Cerebellar cortex (tissue), 1 donor: ENCODE measurements at places on chromosomes 2 and 18.

GRCh38 chr2:32591669-32592463, 36.0 kb upstream of the TTC27 start:
- no peak for DNase-seq

- DNase-seq, result no peak
Measured at GRCh38 chr2:63576546-63576945, 11.7 kb downstream of the WDPCP start.

GRCh38 chr2:170113168-170113894, 64.6 kb upstream of the MYO3B start:
- no peak for DNase-seq

GRCh38 chr2:171893196-171893823, 734 bp downstream of the SLC25A12 start:
- peak; percentile 44 for DNase-seq

GRCh38 chr2:64362562-64363026, 91.4 kb upstream of the LGALSL start:
- no peak for DNase-seq

DNA sequence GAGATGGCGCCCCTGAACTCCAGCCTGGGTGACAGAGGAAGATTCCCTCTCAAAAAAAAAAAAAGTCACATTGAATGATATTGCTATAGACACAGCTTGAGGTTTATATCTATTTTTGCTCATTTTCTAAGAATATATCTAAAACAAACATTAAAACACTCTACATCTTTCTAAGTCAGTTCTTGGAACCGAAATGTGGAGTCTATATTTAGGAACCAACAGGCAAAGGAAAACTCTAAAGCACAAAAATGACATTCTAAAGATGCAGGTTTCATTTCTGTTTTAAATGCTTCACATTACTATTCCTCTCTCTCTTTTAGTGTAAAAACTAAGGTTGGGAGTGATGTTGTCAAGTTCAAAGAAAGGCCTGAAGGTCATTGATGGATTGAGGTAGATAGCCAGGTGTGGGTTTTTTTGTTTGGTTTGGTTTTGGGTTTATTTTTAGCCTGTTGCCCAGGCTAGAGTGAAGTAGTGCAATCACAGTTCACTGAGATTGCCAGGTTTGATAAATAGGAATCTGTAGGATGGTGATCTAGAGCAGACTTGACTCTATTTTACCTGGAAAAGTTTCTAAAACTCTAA, 194.0 kb upstream of the RBBP8 start:
- DNase-seq, result no peak

DNA sequence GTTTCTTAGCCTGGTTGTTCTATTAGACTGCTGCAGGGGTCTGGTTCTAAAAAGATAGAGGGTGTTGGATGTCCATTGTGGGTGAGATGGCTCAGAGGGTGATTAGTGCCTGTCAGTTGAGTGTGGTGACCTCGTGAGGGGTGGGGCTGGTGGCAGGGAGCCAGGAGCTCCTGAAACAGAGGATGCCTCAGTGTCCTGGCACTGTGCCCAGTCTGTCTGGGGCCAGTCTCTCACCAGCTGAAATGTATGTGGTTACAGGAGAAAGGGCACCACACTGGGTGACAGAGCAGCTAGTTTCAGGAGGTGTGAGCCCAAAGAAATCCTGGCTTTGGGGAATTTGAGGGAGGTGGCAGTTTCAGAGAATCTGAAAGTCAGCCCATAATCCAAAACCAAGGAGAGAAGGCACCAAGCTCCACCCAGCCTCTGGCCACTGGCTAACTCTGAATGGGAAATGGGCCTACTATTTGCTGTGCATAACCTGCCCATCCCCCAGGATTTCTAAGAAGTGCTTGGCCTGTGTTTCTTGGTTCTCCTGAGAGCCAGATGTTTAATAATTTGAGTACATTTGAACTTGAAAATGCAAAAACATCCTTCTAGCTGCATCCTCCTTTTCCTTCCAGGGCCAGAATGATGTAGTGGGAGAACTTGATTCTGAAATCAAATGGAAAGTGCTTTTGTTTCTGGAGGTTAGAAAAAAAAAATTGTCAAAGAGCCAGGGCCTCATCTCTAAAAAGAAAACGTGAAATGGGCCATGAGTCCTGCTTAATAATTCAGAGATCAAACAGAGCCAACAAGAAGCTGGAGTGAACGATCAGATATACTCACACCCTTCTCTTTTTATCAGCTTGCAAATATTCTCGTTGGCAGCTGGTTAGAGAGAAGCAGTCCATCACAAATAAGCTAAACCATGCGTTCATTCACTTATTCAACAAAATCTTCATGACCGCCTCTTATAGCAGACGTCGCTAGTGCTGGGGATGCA, 92.3 kb downstream of the B3GNT2 start:
- DNase-seq, result no peak

DNA sequence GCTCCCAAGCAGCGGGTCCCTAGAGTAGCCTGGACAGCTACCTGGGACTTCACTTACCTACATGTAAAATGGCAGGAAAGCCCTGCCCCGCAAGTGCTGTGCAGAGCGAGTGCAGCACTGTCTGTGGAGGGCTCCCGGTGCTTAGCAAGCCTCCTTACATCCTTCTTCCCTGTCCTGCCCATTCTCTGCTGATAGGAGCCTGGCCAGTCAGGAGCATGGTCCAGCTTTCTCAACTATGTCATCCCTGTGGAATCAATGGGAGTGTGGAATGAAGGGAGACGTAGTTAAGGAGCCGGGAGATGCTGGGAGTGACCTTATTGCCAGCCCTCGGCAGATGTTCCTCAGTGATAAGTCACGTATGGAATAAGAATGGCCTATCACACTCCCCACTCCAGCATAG, 661.9 kb upstream of the ID2 start:
- DNase-seq, result no peak

GRCh38 chr2:140498360-140498759, 1632.5 kb downstream of the LRP1B start:
- no peak for DNase-seq

GRCh38 chr2:215277944-215278343, 33.9 kb upstream of the ATIC start:
- DNase-seq, result no peak

DNA sequence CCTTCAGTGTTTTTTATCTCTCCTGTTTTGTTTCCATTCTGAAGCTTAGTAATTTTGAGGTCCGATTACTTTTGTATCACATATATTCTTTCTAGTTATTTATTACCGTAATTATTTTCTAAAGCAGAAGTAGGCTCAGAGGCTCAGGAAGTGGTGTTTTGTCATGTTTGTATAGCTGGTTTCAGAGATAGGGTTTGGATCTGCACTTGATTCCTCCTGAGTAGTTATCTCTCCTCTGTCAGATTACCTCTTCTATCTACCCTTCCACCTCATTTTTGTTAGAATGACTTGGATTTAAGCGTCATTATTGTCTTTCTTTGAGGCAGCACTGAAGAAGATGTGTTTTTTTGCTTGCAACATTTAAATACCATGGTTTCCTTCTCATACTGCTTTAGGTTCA, 95.4 kb downstream of the MTA3 start:
- no peak for DNase-seq

GRCh38 chr18:6546229-6546628, 131.5 kb upstream of the L3MBTL4 start:
- no peak for DNase-seq

- no peak for DNase-seq
Measured at GRCh38 chr18:6145645-6146306, 250.5 kb upstream of the TMEM200C start.

GRCh38 chr18:41526054-41526453, 429.0 kb upstream of the PIK3C3 start:
- no peak for DNase-seq

- DNase-seq, result peak; percentile 54
Measured at GRCh38 chr2:11749646-11750349, 3.4 kb downstream of the LPIN1 start.

DNA sequence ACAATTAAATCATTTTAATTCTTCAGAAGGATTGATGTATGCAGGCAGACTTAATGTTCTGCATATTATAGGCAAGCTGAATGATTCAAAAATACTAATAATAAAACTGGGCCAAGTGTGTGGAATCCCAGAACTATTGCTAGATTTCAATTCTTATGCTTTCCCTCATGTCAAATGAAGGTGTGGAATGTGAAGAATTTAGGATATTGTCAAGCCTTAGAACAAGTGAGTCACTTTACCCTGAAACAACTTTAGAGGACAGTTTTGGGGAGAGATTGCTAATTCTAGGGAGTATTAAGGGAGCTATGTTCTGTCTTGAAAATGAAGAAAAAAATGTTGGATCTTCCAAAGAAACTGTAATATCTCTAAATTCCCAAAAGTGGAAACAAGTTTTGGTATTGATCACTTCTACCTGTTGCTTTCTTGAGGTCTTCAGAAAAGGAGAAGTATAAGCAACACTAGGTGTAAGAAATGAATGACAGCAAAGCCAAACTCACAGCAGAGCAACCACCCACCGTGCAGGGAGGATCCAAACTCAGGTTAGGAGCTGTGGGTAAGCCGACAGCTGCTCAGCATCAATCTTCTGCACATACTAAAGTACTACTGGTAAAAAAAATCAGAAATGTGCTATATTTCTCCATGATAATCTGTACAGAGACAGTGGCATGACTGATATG, 818.1 kb downstream of the SLC4A3 start:
- DNase-seq, result no peak

DNA sequence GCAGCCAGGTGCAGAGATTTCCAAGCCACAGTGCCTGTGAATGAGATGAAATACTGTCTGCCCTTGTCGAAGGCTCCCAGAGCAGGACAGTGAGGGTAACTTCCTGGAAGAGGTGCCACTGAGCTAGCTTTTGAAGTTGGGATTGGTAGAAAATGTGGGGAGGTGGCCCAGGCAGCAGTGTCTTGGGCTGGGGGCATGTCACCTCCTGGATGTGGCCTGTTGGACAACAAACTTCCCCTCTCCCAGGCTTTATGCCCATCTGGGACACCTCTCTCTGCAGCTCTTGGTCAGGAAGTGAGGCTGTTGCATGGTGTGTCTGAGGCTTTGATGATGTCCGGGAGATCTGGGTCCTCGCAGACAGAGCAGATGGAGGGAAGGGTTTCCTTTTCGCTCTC, 151.4 kb downstream of the DYSF start:
- DNase-seq, result no peak

- DNase-seq, result no peak
Measured at GRCh38 chr18:2111456-2111855, 459.8 kb downstream of the METTL4 start.

DNA sequence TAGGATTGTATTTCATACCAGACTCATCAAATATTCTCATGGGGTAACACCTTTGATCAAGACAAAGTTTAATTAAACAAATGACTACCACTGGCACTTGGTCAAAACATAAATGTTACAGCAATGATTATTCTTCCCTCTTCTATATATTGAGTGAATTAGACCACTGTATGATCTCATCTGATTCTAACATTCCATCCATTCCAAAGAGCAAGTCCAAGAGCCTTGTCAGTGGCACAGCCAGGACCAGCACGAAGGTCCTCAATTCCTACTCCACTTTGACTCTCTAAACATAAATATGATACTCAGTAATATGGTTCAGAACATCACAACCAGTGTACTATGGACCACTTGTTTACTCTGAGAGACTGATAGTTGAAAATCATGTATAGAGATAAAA, 86.4 kb downstream of the AP1S3 start:
- no peak for DNase-seq

DNA sequence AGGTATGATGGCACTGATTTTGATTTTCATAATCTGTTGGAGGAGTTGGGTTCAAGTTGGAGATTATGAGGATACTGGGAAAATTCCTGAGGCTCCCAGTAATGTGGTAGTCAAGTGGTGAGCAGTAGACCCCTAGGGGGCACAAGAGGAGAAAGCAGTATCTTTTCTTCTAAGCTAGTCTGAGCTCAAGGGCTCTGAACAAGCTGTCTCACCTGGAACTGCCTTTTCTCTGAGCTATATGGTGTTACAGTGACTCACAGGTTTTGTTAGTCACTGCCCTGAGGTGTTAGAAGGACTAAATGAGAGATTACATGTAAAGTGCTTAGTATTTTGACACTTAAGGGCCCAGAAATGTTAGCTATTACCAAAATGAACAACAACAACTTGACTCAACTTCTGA, 42.2 kb downstream of the CD302 start:
- DNase-seq, result peak; percentile 21

DNA sequence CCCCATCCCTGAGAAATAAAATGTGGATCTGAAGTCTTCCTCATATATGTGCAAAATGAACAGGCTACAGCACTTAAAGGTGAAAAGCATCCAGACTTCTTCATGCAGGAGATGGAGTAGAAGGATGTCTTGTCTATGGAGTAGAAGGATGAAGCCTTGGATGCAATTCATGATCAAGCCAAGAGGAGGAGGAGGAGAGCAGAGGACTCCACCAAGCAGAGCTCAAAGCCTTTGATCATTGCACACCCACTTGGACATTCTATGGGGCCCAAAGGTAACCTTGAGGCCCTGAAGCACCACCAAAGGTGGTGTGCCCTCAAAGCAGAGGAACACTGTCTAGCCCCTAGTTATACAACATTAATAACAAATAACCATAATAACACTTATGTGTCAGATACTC, 17.3 kb downstream of the ACMSD start:
- no peak for DNase-seq

- DNase-seq, result peak; percentile 30
Measured at GRCh38 chr2:168916331-168916675, 15.2 kb downstream of the G6PC2 start.

DNA sequence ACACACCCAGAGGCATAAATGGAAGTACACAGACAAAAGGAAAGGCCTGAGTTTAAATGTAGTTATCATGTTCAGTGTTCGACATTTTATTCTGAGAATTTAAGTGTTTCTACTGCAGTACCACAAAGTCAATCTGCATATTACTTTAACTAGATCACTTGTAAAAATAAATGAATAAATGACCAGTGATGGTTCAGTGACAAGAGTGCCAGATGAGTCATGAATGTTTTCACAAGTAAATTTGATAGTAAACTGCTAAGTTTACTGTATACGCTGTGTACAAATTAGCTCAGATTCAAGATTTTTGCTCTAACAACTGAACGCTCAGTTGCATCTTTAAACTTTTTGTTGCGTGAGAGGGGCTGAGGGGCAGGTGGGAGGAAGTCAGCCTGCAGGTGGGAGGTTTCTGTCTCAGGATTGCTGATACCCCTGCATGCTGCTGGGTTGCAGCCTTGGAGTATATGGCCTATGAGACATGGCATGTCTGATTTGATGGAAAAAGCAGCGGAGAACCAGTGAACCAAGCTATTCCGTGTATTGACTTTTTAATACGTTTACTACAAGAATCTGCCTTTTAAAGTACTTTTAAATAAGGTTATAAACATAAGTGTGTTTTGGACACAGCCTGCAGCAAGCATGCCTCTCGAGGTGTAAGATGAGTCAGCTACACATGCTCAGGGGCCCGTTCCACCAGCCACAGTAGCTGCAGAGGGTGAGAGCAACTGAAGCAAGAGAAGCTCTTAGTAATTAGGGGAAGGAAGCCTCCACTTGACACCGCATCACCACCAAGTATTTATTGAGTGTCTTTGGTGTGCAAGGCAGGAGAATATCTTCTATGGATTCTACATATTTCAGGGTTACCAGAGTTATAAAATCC, 245.1 kb downstream of the NEDD4L start:
- no peak for DNase-seq

- DNase-seq, result no peak
Measured at GRCh38 chr2:190713471-190713870, 64.6 kb downstream of the NAB1 start.
